ENCODE measurements at places on chromosomes 11 and 22. TPM values are rescaled to one million over a fixed set of nuclear protein-coding genes. Genes with fewer than 3 reads are reported as not detected.

DNA sequence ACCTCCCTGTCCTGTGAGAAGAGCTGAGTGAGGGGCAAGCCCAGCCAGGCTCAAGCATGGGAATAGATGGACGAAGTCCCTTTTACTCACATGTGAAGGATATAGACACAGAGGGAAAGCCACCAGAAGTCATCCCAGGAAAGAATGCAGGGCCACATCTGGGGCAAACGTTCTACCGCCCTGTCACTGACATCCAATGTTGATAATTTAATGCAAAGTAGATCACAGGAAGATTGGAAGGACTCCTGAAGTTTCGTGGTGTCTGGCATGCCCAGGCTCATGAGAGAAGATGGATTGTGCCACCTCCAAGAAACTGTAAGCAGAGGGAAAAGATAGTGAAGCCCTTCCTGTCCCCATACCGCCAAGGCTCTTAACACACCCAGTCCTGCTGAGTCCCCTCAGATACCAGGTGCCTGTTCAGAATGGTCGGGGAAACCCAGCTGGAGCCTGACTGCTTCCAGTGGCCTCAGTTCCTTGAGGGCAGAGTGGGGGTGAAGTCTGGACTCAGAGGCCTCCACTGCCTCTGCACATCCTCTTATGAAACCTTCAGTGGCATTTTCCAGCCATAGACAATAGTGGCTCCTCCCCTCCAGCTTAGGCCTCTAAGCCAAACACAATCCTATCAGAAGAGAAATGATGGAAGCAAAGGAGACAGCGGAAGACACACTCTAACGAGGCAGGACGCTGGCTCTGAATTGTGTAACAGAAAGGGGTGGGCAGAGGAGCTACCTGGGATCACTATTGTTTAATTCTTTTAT is 7.5 kb upstream of the STK33 start:
- no peak overlapping the region for H3K4me3 ChIP-seq
- H3K27ac ChIP-seq, result no peak overlapping the region
- no peaks in the 10 kb centered on the region for H3K4me1 ChIP-seq
- H3K36me3 ChIP-seq, result no peaks in the 10 kb centered on the region

DNA sequence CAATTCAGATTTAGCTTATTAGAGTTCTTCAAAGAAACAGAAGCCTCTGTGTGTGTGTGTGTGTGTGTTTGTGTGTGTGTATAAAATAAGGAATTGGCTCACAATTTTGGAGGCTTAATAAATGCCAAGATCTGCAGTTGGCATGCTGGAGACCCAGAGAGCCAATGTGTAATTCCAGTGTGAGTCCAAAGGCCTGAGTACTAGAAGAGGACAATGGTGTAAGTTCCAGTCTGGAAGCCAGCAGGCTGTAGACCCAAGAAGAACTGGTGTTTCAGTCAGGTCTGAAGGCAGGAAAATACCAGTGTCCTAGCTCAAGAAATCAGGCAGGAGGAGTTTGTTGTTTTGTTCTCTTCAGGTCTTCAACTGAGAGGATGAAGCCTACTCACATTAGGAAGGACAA is 20.0 kb downstream of the TMEM135 start:
- no peak overlapping the region for H3K27ac ChIP-seq
- H3K27me3 ChIP-seq, result no peaks in the 10 kb centered on the region
- no peak overlapping the region for H3K4me3 ChIP-seq
- H3K36me3 ChIP-seq, result no peaks in the 10 kb centered on the region

DNA sequence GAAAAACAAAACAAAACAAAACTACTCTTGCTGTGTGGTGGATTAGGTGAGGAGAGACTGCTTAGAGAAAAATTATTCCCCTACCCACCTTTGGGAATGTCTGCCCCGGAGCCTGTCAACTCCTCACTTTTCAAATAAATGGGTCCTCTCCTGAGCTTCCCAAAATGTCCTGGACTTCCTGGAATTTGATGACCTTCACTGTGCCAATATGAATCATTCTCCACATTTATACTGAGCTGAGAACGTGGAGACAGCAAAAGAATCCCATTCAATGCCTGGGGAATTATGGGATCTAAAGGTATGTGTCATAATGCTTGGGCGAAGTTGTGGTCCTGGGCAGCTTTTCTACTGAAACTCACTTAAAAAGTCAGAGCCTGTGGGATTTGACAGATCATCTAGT is 136.8 kb downstream of the KIF18A start:
- H3K27me3 ChIP-seq, result no peaks in the 10 kb centered on the region
- no peak for DNase-seq
- no peaks in the 10 kb centered on the region for H3K4me1 ChIP-seq
- no peaks in the 10 kb centered on the region for H3K36me3 ChIP-seq
- no peak overlapping the region for H3K27ac ChIP-seq

DNA sequence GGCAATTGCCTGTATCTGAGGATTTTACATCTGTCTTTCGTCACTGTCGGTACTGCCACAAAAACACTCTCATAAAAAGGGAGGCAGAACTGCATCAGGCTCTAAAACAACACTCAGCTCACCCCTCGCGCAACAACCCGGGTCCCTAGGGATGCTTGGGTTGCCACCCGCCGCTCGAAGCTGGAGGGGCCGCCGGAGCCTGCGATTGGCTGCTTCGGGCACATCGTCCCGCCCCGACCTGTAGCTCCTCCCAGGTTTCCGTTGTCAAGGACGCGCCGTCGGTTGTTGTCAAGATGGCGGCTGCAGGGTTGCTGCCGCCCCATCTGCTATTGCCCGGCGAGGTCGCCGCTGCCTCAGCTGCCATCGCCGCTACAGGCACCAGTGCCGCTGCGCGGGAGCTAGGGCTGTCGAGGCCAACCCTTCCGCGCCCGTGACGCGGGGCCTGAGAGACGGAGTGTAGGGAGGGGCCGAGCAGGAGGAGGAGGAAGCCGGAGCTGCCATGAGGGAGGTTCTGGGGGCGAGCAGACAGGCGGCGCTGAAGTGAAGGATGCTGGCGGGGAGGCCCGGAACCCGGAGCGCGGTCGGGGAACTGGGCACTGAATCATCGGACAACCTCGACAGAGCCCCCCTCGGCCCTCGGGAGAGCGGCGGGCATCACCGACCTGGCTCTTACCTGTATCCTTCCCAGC is at the start of gene CEP126:
Gene CEP126, plus strand, starts transcription at position 273 of the 689 bp plus-strand sequence. Its CDS starts 275 bp downstream, at position 548.
- H3K4me1 ChIP-seq, result peaks cover 28% of the 10 kb centered on the region
- no peaks in the 10 kb centered on the region for H3K36me3 ChIP-seq
- peak within 1 kb of the TSS; percentile 92 for H3K27ac ChIP-seq
- H3K4me3 ChIP-seq, result peak within 1 kb of the TSS; percentile 97

GRCh38 chr11:67366546-67366945 is 6.9 kb downstream of the CLCF1 start:
- no peak for DNase-seq
- no peak overlapping the region for H3K4me3 ChIP-seq
- peaks cover 48% of the 10 kb centered on the region for H3K27me3 ChIP-seq
- peaks cover 40% of the 10 kb centered on the region for H3K4me1 ChIP-seq

Gene LRRC32
- 12.5 TPM for total RNA-seq

Gene VWCE
- total RNA-seq, result 11.8 TPM

GRCh38 chr11:92122561-92122960 is 102.1 kb upstream of the FAT3 start:
- H3K27me3 ChIP-seq, result no peaks in the 10 kb centered on the region
- no peak overlapping the region for H3K4me3 ChIP-seq
- no peak for DNase-seq

- no peak for DNase-seq
- no peak overlapping the region for H3K27ac ChIP-seq
- H3K27me3 ChIP-seq, result peaks cover 38% of the 10 kb centered on the region
- H3K4me3 ChIP-seq, result no peak overlapping the region
- no peaks in the 10 kb centered on the region for H3K4me1 ChIP-seq
- no peaks in the 10 kb centered on the region for H3K36me3 ChIP-seq
Measured at GRCh38 chr11:123321636-123322035, 108.4 kb upstream of the GRAMD1B start.

- no peak overlapping the region for H3K4me3 ChIP-seq
- H3K4me1 ChIP-seq, result no peaks in the 10 kb centered on the region
- H3K36me3 ChIP-seq, result no peaks in the 10 kb centered on the region
- H3K27ac ChIP-seq, result no peak overlapping the region
Measured at GRCh38 chr11:10986006-10986405, 128.2 kb upstream of the ZBED5 start.

GRCh38 chr22:40236131-40236665 is 58.5 kb downstream of the TNRC6B start:
- H3K36me3 ChIP-seq, result peaks cover 4% of the 10 kb centered on the region
- no peak for DNase-seq
- no peak overlapping the region for H3K27ac ChIP-seq
- H3K4me3 ChIP-seq, result no peak overlapping the region

- no peaks in the 10 kb centered on the region for H3K36me3 ChIP-seq
- no peaks in the 10 kb centered on the region for H3K27me3 ChIP-seq
- DNase-seq, result no peak
- no peak overlapping the region for H3K4me3 ChIP-seq
Measured at GRCh38 chr22:46462726-46463371, 74.6 kb downstream of the CELSR1 start.

Gene FZD4
- total RNA-seq, result 0.31 TPM

- DNase-seq, result no peak
- no peak overlapping the region for H3K27ac ChIP-seq
- H3K4me1 ChIP-seq, result no peaks in the 10 kb centered on the region
- no peak overlapping the region for H3K4me3 ChIP-seq
Measured at GRCh38 chr11:120160436-120160835, 22.5 kb upstream of the TRIM29 start.

Gene OSM
- total RNA-seq, result 20.9 TPM

DNA sequence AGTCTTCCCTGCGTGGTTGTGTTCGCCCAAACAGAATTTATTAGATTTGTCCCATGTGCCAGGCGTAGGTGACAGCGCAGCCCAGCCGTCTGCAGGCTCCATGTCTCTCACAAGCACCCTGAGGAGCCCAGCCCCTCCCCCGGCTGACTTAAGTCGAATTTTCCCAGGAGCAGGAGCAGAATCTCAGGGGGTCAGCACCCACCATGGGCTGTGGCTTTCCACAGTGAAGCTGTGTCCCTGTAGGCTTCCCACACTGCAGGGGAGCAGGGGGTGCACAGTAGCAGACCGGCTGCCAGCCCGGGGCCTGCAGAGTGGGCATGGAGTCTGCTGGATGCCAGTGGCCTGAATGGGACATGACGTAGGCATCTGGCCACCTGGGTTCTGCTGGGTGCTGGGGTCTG is 16.0 kb downstream of the PARVG start:
- peaks cover 13% of the 10 kb centered on the region for H3K36me3 ChIP-seq
- H3K4me3 ChIP-seq, result no peak overlapping the region
- peaks cover 33% of the 10 kb centered on the region for H3K4me1 ChIP-seq
- no peak for DNase-seq
- no peak overlapping the region for H3K27ac ChIP-seq
- no peaks in the 10 kb centered on the region for H3K27me3 ChIP-seq

DNA sequence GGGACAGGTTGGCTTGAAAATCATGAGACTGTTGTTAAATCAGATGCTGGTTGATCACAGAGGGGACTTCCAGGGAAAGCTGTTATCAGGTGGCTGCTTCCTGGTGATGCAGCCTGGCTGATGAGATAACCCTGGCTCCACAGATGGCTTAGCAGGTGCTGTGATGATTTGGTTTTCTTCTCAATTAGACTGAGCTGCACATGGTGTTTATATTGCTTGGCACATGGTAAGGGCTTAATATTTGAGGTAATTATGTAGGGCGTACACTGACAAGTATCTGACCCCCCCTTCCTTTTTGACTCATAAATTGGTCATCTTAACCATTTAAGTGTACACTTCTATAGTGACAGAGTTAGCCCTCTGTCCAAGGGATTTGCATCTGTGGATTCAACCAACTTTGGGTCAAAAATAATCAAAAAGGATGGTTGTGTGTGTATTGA is 7.0 kb downstream of the RPS3 start:
- peaks cover 58% of the 10 kb centered on the region for H3K36me3 ChIP-seq
- peaks cover 41% of the 10 kb centered on the region for H3K4me1 ChIP-seq
- DNase-seq, result no peak
- H3K27ac ChIP-seq, result peak overlapping the region; percentile 79

Gene INSC
- 0.96 TPM for total RNA-seq

GRCh38 chr11:119421351-119421750 is 1.6 kb downstream of the THY1 start:
- DNase-seq, result no peak
- H3K4me1 ChIP-seq, result peaks cover 24% of the 10 kb centered on the region
- peaks cover 49% of the 10 kb centered on the region for H3K27me3 ChIP-seq
- H3K4me3 ChIP-seq, result no peak overlapping the region
- H3K36me3 ChIP-seq, result no peaks in the 10 kb centered on the region
- H3K27ac ChIP-seq, result no peak overlapping the region

GRCh38 chr22:42716649-42717127 is 4.0 kb downstream of the A4GALT start:
- H3K27ac ChIP-seq, result no peak overlapping the region
- no peak for DNase-seq
- H3K4me3 ChIP-seq, result no peak overlapping the region
- H3K27me3 ChIP-seq, result peaks cover 45% of the 10 kb centered on the region

GRCh38 chr11:33234397-33235190 is 22.6 kb upstream of the HIPK3 start:
- no peak overlapping the region for H3K27ac ChIP-seq
- H3K27me3 ChIP-seq, result no peaks in the 10 kb centered on the region
- no peak for DNase-seq
- H3K36me3 ChIP-seq, result no peaks in the 10 kb centered on the region
- no peak overlapping the region for H3K4me3 ChIP-seq
- no peaks in the 10 kb centered on the region for H3K4me1 ChIP-seq

DNA sequence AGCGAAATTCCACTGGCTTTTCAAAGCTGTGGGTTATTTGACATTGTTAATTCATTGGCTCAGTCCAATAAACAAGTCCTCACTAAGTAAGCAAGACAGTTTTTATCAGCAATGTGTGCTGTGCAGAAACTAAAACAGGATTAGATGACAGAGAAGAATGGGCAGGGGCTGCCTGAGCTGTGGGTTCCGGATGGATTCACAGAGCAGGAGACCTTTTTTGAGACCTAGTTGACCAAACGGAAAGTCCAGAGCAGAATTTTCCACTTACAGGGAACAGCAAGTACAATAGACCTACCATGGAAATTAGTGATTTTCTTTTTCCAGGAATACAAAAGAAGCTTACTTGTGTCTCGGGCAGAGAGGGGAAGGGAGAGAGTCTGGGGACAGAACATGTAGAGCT is 5.2 kb upstream of the KDM4F start:
- no peaks in the 10 kb centered on the region for H3K36me3 ChIP-seq
- peaks cover 38% of the 10 kb centered on the region for H3K27me3 ChIP-seq
- no peaks in the 10 kb centered on the region for H3K4me1 ChIP-seq
- H3K27ac ChIP-seq, result no peak overlapping the region

Gene APOBEC3F
- 49.0 TPM for total RNA-seq

Gene SPINDOC
- total RNA-seq, result 26.7 TPM

Gene INTS4
- 50.4 TPM for total RNA-seq

DNA sequence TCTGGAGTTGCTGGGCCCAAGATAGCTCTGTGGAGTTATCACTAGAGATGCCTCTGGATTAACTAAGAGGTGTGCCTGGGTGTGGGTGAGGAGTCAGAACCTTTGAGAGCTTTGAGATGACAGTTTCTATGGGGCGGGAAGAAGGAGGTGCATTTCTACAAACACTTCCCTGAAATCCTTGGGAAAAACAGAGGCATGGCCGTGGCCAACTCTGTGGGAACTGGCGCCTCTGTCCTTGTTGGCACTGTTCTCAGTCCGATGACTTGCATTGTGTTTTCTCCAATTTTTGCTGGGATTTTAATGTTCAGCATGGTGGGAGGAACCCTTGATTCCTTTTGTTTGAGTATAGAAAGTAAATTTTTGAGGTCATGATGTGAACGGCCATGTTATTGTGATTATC is 115.8 kb upstream of the PARVA start:
- H3K4me1 ChIP-seq, result no peaks in the 10 kb centered on the region
- H3K36me3 ChIP-seq, result peaks cover 25% of the 10 kb centered on the region
- DNase-seq, result no peak

Measured in activated T-cell treated with anti-CD3 and anti-CD28 coated beads, Interleukin-2, amount 50 U/mL, for 72 hours (primary cell).